Activated naive CD8-positive, alpha-beta T cell treated with anti-CD3 and anti-CD28 coated beads, Interleukin-2, amount 10 ng/mL, durations not matched to agents 7 days and 5 days (primary cell): ENCODE measurements at places on chromosomes 12 and 14. TPM values are rescaled to one million over a fixed set of nuclear protein-coding genes. Genes with fewer than 3 reads are reported as not detected.

Gene PROX2
- 0.69 TPM for total RNA-seq

Gene CEBPE
- 1.8 TPM for total RNA-seq

Gene CCDC177
- total RNA-seq, result not detected

Gene JPH4
- not detected for total RNA-seq

Gene DAO
- total RNA-seq, result not detected

Gene LRP1-AS
- not detected for total RNA-seq

Gene ARHGAP9
- total RNA-seq, result 282 TPM

Gene CHST11
- total RNA-seq, result 64.9 TPM

Gene DNAH10
- total RNA-seq, result 0.34 TPM

Gene SPIC
- total RNA-seq, result not detected

Gene ALDH1L2
- 1.2 TPM for total RNA-seq

Gene MBIP
- total RNA-seq, result 24.5 TPM

Gene TAS2R46
- total RNA-seq, result 1.2 TPM

Gene POTEG
- not detected for total RNA-seq

Gene C12orf42
- total RNA-seq, result 5.4 TPM

Gene SERPINA10
- total RNA-seq, result not detected

Gene IAPP
- not detected for total RNA-seq

Gene TMEM253
- not detected for total RNA-seq

Gene SRRM4
- not detected for total RNA-seq

Gene CIT
- total RNA-seq, result 97.8 TPM

Gene FOXG1
- not detected for total RNA-seq
